ENCODE measurements at places on chromosomes 7 and 10. TPM values are rescaled to one million over a fixed set of nuclear protein-coding genes. Genes with fewer than 3 reads are reported as not detected.
A peak's percentile ranks its signal among the peaks of the same experiment; 100 is the strongest.

DNA sequence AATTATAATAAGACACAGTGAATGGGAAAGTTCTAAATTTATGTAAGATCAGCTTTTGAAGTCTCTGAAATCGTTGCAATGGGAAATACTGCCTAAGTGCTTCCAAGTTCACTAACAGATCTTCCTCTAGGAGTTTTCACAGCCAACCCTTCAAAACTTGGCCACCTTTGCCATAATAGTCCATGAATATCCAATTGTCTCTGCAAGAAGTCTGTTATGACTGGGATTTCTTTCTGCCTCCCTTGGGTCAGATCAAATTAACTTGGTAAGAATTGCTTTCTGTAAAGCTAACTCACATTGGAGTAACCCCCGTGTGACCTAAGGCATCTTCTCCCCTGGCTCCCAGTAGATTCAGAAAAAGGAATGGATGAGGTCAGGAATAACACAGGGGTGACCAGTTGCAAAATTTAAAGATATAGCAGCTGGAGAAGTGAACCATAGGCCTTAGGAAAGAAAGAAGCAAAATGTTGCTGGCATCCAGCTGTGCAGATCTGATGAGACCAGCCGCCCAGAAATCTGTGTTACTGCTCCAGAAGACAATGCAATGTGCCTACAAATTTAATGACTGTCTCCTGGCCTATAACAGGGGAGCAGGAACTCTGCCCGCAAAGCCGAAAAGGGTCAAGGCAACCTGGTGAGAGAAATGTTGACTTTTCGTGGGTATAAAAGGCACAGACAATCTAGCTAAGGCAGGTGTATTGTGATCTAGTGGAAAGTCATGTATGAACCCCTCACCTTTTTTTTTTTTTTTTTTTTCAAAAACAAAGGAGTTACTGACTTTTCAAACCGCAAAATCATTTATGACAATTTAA lies 7.5 kb upstream of the OPTN start:
- DNase-seq = no peak

- no peak for DNase-seq
Observed at GRCh38 chr10:95783741-95784140, 27.8 kb downstream of the ENTPD1 start.

Gene FAM25C
- total RNA-seq = not detected

- DNase-seq = no peak
Observed at GRCh38 chr7:28878481-28878880, 79.6 kb downstream of the TRIL start.

GRCh38 chr7:50818324-50818723 lies 35.6 kb upstream of the GRB10 start:
- no peak for DNase-seq

GRCh38 chr10:30786131-30786530 lies 156.6 kb upstream of the LYZL2 start:
- DNase-seq = no peak

- no peak for DNase-seq
Observed at GRCh38 chr10:124477614-124478363, 16.2 kb downstream of the LHPP start.

DNA sequence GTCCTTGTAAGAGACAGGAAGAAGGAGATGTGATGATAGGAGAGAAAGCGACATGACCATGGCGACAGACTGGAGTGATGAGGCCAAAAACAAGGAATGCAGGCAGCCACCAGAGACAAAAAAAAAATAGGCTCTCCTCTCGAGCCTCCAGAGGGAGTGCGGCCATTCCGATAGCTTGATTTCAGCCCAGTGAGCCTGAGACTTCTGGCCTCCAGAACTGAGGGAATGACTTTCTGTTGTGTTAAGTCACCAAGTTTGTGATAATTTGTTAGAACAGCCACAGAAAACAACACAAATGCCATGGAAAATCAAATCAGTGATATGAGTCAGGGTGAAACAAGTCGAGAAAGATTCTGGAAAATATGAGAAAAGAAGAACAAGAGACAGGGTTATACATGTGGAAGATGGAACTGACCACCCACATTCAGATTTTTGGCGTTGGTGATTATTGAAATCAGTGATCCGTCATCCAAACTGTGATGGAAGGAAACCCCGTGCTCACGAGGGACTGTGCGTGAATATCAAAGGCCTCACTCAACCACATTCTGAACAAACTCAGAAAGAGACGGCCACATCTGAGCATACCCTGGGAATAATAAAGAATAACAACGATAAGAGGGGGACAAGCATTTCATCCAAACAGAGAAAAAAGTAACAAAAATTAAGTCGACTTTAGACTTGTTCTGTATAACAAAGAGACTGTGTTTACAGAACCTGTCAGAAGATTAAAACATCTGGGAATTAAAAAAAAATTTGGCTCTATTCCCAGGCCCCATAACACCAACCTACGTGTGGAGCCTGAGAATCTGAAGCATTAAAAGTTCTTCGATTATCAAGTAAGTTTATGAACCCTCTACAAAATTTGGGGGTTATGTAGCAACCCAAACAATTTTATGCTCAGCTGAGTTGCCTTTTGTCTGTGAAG lies 72.1 kb downstream of the EEPD1 start:
- DNase-seq = no peak

Gene ZNF503
- total RNA-seq = 0.13 TPM

Gene NXPH1
- not detected for total RNA-seq

- DNase-seq = no peak
Observed at GRCh38 chr7:100443096-100443840, 7.0 kb upstream of the PPP1R35 start.

GRCh38 chr7:111677848-111678247 lies 115.6 kb upstream of the IMMP2L start:
- DNase-seq = no peak

GRCh38 chr7:116572036-116572435 lies 47.2 kb downstream of the CAV1 start:
- no peak for DNase-seq

DNA sequence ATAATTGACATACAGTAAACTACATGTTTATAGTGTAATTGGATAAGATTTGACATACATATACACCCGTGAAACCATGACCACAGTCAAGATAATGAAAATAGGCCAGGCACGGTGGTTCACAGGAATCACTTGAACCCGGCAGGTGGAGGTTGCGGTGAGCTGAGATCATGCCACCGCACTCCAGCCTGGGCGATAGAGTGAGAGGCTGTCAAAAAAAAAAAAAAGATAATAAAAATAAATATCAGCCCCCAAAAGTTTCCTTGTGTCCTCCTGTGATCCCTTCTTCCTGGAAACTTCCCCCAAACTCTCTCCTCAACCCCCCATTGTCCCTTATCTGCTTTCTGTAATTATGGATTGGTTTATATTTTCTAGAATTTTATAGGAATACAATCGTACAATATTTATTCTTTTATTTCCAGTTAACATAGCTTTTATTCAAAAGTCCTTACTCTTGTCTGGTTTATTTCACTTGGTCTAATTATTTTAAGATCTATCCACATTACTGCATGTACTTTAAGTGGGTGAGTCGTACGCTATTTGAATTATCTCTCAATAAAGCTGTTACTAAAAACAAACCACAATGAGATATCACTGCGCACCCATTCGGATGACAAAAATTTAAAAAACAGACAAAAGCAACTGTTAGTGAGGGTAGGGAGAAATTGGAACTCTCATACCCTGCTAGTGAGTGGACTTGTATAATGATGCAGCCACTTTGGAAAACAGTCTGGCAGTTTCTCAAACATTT lies 30.1 kb upstream of the TNPO3 start:
- DNase-seq = no peak

Gene ZNF488
- total RNA-seq = 0.42 TPM

GRCh38 chr7:103447073-103447960 lies 1.3 kb upstream of the SLC26A5 start:
- no peak for DNase-seq

- DNase-seq = no peak
Observed at GRCh38 chr10:51699145-51699474, 285 bp downstream of the CSTF2T start.

DNA sequence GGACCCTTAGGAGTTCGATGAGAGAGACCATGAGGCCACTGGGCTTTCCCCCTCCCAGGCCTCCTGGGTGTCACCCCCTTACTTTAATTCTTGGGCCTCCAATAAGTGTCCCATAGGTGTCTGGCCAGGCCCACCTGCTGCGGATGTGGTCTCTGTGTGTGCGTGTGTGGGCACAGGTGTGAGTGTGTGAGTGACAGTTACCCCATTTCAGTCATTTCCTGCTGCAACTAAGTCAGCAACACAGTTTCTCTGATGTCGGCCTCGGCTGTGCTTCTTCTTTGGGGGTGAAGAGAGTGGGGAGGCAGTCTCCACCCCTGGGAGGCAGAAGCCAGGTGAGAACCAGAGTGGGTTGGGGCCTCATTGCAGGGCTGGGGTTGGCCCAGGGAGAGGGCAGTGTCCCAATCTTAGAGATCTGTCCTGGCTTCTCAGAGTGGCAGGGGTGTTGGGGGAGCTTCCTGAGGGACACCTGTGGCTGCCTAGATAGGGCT lies 1.5 kb downstream of the PVRIG start:
- DNase-seq = peak; percentile 89

- DNase-seq = no peak
Observed at GRCh38 chr7:128941946-128942526, 4.3 kb downstream of the IRF5 start.

DNA sequence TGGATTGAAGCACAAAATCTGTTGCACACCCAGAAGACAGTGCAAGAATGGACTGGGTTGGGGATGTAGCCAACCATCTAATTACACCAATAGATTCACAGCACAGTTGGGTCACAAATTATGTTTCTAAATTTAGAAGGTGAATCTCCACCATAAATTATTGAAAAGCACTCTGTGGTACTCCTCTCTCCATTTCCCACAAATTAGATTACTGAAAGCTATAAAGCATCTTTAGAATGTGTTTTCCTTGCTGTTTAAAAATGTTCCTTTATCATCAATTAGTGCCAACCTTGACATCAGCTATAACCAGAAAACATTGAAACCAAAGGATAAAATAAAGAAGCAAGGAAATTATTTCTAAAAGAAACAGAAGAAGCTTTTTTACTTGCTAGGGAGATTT lies 39.9 kb upstream of the HDAC9 start:
- DNase-seq = no peak

- no peak for DNase-seq
Observed at GRCh38 chr7:129279757-129280156, 54.9 kb downstream of the AHCYL2 start.

- peak; percentile 35 for DNase-seq
Observed at GRCh38 chr10:49398000-49398861, 2.3 kb upstream of the DRGX start.

GRCh38 chr10:75034131-75034512 lies 77.3 kb upstream of the SAMD8 start:
- DNase-seq = no peak

DNA sequence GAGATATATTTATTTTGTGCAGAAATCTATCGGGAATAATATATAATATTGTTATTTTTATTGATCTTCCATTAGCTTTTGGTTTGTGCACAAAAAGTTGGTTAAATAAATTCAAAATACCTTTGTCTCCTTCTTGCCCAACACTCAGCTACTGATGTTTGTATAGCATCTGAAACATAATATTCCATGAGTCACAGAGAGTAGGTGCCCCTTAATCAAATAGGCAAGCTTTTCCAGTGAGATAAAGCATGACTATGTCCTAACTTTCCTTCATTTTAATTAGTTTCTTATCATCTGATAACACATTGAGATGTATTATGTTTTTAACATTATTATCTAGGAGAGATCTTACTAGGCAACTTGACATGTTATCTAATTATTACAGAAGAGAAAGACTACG lies 432.2 kb downstream of the KIF20B start:
- DNase-seq = no peak

GRCh38 chr10:100904917-100905316 lies 7.8 kb upstream of the SLF2 start:
- no peak for DNase-seq

DNA sequence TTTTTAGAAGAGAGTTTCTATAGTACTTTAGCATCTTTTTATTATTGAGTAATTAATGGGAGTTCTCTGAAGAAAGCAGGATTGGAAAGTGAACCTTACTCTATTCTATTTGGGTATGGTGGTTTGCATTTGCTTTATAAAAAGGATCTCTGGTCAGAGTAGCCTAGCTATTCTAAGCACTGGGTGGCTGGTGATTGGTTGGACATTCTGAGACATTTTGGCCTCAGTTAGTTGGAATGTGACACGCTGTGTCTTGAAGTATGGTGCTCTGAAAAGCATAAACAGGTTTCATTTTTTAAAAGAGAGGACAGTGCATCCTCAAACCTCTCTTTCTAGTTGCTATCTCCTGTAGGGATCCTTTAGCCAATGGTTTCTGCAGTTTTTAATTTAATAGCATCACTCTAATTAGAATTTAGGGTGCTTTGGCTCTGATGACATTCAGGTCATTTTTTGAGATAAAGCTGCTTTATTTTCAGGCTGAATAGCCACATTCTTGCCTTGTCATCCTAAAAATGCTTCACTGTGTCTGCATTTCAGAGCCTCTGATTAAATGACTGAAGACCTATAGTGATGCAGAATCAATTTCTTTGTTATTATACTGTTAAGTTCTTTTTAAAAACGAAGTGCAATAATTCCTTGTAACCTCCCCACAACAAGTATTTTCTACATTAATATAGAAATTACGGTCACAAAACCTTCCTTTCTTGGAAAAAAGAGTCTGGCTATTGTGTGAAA lies 20.6 kb downstream of the TMEM178B start:
- DNase-seq = no peak

Gene SGCE
- total RNA-seq = 0.82 TPM

DNA sequence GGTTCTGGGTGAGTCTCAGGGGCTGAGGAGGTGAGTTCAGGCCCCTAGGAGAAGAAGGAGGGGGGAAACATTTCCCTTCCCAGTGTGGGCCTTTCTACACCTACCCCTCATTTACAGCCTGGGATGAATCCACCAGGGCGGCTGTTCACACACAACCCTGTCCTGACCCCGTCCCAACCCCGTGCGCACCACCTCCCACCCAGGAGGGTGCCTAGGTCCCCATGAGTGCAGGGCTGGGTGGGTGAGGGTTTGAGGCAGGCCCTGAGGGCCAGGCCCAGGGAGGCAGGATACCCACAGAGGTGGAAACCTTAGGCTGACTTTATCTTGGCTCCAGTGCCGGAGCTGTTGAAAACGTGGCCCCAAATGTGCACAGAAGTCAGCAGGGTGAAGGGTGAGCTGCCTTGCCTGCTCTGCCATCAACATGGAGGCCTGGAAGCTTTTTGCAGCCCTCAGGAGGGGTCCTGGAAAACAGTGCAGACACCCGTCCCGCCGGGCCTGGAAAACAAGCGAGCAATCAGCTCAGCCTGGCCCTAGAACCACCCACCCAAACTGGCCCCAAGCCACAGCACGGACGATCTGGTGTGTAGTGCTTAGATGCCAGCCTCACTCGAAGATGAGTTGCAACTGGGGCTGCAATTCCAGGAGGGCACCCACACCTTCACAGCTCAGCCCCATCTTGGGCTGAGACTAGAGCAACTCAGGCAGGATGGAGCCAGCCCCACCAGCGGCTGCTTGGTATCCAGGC lies 9.3 kb upstream of the RET start:
- no peak for DNase-seq

Data from CD8-positive, alpha-beta memory T cell (primary cell).